Stimulated activated CD4-positive, alpha-beta T cell treated with anti-CD3 and anti-CD28 coated beads, TNF-alpha, amount 100 ng/mL, for 4 hours (primary cell): ENCODE measurements at places on chromosomes 11 and 22.

DNA sequence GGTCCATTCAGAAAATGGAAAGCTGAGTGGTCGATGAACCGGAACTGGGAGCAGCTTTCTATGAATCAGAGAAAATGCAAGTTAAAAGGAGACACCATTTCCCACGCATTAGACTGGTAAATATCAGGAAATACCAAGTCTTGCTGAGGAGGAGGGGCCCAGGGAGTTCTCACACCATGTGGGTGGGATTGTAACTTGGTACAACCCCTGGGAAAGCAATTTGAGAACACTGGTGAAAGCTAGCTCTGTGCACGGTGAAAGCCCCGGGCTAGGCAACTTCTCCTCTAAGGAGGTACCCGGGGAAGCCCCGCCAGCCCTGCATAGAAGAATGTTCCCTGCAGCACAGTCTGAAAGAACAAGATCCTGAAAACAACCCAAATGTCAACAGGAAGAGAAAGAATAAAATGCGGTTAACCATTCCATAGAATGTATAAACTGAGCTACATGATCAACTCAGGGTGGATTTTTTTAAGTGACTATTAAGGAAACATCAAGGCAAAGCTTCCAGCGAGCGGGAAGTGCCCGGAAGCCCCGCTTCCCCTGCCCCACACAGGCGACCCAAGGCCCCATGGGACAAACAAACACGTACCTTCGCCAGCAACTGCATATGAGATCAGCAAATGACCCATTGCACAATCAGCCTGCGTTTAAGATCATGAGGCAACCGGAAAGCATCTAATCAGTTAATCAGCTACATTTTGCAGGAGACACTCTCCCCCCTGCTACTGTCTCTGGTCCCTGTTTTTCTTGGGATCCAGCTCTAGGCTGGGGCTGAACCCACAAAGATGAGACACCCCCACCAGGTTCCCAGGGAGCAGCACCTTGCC lies 11.3 kb downstream of the SHANK2 start:
- DNase-seq: no peak

GRCh38 chr11:35949242-35949641 lies 5.4 kb downstream of the LDLRAD3 start:
- DNase-seq: no peak

DNA sequence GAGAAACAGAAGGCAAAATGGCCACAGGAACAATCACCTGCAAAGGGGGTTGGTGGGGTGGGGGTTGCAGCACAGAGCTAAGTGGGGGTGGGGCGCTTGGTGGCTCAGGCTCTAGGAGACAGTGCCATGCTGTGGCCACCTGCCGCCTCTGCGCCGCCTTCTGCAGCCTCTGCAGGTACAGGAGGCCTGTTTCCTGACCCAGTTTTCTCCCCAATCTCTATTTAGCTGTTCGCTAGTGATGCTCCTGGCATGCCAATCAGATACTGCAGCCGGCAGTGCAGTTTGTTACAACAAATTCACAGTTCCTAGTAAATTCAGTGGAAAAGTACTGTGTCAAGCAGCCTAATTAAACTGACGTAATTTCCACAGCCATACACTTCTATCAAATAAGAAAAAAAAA lies 106.4 kb downstream of the SERGEF start:
- DNase-seq: no peak

DNA sequence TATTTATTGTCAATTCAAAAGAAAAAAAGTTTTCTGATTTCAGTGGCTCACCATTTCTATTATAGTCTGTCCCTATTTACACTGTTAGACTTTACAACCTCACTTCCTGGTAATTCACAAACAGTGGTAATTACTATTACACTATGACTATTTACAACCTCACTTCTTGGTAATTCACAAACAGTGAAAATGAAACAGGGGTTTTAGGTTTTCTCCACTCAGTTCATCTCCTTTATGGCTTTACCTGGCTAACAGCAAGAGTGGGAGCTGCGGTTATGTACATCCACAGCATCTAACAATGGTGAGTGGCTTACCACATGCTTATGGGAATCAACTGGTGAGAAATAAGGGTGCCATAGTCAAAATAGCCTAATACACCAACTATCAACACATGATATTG lies 166.4 kb downstream of the CASP12 start:
- no peak for DNase-seq

DNA sequence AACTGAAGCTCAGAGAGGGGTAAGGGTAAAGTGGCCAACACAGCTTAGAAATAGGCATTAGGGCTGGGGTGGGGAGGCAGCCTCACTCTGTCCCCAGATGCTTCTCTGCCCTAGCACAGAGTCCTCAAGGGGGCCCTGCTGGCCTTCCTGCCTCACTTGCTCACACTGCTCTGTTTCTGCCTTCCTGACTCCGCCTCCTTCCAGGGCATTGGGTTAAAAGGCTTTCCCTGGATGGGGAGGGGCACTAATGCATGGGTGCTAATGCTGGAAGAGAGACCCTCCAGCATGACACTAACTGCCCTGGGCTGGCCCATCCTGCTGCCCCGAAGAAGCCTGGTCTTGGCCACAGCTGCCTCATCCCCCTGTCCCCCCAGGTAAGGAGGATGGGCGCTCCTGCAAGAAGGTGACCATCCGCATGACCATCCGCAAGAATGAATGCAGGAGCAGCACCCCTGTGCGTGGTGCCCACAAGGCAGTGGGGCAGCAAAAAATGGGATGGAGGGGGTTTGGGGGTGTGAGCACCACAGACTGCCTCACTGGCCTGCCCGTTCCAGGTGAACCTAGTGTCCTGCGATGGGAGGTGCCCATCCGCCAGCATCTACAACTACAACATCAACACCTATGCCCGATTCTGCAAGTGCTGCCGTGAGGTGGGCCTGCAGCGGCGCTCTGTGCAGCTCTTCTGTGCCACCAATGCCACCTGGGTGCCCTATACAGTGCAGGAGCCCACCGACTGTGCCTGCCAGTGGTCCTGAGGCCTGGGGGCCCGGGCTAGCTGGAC lies 74.0 kb upstream of the MYOD1 start:
- DNase-seq: no peak

GRCh38 chr11:76654980-76655379 lies 15.6 kb downstream of the LRRC32 start:
- DNase-seq: no peak

DNA sequence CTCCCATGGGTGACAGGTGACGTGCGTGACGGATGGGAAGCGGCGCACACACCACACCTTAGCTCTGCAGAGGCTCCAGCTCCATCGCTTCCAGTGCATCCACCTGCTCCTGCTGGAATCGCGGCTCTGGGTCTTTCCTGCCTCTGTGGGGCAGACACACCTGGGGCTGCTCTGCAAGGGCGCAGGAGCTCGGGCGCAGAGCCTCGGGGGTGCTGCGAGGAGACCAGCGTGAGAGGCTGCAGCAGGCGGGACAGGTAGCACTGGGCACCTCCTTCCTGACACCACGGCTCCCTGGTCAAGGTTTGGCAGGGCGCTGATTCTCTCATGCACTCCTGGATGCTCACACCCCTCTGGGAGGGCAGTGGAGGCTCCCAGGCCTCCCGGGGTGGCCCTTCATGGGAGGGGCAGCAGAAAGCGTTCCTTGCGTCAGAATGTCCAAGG lies 1494.3 kb downstream of the BRD1 start:
- DNase-seq: no peak

DNA sequence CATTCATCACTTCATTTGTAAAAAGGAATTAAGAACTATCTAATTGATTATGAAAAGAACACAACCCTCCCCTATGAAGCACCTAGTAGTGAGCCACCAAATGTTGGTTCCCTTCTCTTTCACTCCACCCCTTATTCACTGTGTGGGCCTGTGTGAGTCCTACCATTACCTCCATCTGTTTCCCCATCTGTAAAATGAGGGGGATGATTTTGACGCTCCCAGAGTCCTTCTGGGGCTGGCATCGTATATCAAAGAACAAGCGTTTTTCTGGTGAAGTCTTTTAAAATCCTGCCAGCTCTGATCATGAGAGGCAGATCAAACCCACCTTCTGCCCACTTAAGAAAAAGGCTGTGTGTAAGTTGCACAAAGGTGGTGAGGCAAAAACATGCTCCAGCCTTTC lies 96.6 kb upstream of the SEZ6L start:
- no peak for DNase-seq

DNA sequence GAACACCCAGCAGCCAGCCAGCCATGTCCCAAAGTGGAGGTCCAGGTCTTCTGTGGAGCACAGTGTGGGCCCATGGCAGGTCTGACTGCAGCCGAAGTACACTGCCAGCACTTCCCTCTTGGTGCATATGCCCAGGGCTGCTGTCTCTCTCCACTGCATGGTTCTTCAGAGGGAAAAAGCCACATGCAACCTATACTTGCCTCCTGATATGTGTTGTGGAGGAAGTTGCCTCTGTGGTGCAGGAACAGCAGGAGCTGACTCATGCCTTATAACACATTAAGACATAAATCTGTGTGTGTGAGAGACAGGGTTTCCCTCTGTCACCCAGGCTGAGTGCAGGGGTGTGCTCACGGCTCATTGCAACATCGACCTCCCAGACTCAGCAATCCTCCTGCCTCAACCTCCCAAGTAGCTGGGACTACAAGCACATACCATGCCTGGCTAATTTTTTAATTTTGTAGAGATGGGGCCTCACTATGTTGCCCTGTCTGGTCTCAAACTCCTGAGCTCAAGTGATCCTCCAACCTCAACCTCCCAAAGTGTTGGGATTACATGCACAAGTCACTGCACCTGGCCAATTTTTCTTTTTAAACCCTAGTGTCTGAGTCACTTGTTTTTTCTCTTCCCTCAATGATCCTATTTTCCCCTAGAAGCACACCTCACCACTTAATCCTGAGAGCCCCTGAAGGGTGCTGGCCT lies 98.8 kb downstream of the MPPED2 start:
- DNase-seq: no peak

- DNase-seq: no peak
Measured at GRCh38 chr22:19871023-19871844, 16.6 kb upstream of the GNB1L start.

DNA sequence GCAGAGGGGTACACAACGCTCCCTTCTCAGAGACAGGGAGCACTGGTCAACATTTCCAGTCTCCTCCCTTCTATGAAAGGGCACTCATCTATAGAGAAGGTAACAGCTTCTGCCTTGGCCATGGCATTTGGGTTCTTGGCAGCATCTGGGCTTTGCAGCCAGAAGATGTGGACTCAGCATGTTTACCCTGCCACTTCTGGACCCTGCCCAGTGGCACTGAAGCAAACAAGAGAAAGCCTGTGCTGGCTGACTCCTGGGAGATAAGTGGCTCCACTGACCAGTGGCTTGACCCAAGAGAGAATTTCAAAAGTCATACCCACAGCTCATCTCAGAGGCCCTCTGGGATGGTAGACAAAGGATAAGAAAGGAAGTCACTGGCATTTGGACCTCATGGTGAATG lies 8.0 kb downstream of the CSNK2A3 start:
- DNase-seq: no peak

DNA sequence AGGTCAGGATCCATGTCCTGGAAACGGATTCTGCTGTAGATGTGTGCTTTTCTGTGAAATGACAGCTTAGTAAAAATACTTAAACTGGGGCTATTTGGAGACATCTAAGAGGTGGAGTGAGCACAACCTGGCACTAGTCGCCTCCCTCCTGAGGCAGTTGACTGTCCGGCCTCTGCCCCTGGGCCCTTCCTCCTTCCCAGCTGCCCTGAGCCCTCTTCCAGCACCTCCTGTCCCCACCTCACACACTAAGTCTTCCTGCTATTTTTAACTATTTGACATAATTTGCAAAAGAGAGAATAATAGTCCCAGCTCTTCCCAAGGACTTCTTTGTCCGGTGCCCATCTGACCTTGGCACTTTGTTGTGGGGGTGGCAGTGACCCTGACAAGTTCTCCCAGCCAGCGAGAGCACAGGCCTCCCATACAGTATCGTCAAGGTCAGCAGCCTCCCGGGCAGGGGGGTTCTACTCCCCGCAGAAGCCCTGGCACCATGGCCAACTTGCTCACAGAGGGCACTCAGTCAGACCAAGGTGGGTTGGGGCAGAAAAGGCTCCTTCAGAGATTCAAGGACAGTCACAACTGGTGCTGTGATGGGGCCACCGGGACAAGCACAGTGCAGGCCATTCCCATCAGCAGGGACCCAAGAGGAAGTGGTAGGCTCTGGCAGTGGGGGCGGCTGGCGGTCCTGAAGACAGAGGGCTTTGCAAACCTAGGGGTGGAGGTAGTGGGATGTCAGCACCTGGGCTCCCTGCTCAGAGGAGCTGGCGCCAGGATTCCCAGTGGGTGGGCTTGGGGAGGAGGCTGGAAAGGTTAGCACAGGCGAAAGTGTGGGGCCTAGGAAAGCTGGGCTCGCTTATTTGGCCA lies 5.5 kb upstream of the NEAT1 start:
- DNase-seq: no peak

GRCh38 chr11:14638561-14638960 lies 5.0 kb upstream of the PDE3B start:
- DNase-seq: no peak

DNA sequence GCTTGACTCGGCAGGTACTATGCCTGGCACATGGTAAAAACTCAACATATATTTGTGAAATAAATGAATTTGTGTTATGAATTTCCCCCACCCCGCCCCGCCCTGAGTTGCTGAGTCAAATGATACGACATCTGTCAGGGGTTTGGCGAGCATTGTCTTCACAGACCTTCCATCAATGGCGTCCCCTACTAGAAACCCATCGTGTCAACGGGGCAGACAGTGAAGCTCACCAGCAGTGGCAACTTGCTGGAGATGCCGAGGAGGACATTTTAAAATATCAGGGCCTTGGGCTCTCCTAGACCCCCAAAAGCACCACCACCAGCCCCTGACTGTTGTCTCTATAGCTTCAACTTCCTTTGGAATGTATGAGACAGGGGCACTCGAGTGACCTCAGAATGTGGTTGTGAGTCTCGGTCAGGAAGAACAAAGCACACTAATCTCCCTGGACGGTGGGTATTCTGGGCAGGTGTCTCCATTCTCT lies 761 bp upstream of the NXF1 start:
- DNase-seq: no peak

GRCh38 chr11:67405196-67405567 lies 1.3 kb downstream of the TBC1D10C start:
- no peak for DNase-seq

GRCh38 chr22:39392341-39392948 lies 7.1 kb upstream of the TAB1 start:
- no peak for DNase-seq

- DNase-seq: no peak
Measured at GRCh38 chr11:116262370-116262769, 510.4 kb downstream of the BUD13 start.

DNA sequence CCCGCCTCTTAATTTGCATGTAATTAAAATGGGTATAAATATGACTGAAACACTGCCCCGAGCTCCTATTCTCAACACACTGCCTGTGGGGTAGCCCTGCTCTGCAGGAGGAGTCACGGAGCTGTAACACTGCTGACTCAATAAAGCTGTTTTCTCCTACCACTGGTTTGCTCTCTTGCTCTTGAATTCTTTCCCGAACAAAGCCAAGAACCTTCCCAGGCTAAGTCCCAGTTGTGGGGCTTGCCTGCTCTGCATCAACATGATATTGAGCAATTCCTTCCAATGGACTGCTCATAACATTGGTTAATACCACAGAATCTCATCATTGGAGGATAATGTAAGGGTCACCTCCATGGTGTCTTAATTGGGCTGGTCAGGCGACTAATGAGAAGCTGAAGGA lies 114.4 kb downstream of the FBXO7 start:
- DNase-seq: no peak

- no peak for DNase-seq
Measured at GRCh38 chr11:8098879-8099278, 17.9 kb downstream of the TUB start.

- no peak for DNase-seq
Measured at GRCh38 chr22:31742115-31742514, 7.8 kb downstream of the PRR14L start.
